ENCODE measurements at places on chromosomes 1 and 21.

- DNase-seq = no peak
Observed at GRCh38 chr1:173093691-173094445, 43.1 kb upstream of the TNFSF18 start.

DNA sequence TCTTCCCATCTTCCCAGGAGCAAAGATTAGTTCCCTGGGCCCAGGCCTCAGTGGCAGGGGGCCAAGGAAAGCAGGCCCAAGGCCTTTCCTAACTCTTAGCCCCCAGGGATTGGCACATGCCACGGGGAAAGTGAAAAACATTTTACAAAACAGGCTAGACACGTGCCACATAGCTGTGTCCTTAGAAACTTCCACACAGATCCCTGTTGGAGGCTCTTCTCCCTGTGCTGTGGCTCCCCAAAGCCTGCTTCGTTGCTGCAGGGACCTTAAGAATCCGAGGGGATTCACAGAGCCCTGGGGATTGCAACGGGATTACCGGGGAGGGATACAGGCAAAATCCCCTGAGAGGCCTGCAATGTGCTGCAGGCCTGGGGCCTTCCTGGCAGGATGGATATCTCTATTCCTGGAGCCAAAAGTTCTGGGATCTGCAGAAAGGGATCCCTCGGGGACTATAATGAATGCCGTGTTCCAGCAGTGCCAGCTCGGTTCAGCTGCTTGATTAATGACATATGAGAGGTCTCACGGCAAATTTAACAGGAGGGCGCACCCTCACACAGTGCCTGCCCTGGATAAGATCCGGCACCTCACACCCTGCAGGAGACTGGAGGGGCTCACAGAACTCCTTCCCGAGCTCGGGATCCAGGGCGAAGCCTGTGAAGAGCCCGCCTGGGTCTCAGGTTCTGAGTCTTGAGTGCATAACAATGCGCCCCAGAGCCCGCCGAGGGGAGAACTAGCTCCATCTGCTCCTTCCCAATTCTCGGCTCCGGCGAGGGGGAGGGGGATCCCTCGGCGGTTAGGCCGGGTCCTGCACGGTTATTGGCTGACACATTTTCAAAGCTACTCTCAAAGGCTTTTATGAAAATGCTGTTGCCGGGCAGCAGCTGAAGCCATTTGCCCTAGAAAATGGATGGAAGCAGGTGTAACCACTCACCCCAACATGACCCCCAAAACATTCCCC, 15.3 kb upstream of the RGS8 start:
- no peak for DNase-seq

DNA sequence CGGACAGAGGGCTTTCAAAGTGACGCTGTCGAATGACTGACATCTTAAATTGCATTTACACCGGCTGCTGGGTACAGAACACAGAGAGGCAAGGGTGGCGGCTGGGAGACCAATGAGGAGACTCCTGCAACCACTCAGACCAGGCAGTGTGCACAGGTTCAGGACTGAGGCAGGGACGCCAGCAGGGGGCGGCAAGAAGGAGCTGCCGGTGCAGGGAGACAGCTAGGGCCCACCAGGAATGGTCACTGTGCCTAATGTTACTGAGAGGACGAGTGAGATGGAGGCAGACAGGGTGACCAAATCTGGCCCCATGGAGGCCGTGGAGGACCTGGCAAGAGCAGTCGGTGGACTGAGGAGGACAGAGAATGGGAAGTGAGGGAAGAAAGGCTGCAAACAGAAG, 23.5 kb downstream of the GLIS1 start:
- DNase-seq = no peak

GRCh38 chr1:182607566-182607965, 3.4 kb upstream of the RGS16 start:
- no peak for DNase-seq

- peak; percentile 58 for DNase-seq
Observed at GRCh38 chr1:26336477-26337205, 17.3 kb downstream of the CRYBG2 start.

DNA sequence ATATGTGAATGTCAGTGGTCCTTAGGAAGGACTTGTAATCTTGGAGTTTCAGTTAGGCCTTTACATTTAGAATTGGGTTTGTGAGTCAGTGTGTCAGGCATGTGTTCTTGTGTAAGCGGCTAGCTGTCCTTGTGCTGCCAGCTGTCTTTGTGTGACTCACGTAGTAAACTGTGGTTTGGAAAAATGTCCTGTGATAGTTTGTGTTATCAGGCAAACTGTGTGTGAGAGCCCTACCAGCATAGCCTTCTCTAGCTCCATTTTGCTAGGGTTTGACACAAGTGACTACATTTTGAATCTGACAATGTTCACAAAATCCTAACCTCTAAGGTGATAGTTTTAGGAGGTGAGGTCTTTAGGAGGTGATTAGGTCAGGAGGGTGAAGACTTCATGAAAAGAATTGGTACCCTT, 6.9 kb upstream of the SLC35D1 start:
- no peak for DNase-seq

GRCh38 chr1:155342842-155343241, 22.1 kb downstream of the RUSC1 start:
- DNase-seq = no peak

- DNase-seq = no peak
Observed at GRCh38 chr1:210571356-210572284, 242.9 kb downstream of the HHAT start.

GRCh38 chr1:213523781-213524398, 463.9 kb upstream of the PROX1 start:
- DNase-seq = no peak

GRCh38 chr1:36133484-36133883, 8.5 kb upstream of the COL8A2 start:
- no peak for DNase-seq

DNA sequence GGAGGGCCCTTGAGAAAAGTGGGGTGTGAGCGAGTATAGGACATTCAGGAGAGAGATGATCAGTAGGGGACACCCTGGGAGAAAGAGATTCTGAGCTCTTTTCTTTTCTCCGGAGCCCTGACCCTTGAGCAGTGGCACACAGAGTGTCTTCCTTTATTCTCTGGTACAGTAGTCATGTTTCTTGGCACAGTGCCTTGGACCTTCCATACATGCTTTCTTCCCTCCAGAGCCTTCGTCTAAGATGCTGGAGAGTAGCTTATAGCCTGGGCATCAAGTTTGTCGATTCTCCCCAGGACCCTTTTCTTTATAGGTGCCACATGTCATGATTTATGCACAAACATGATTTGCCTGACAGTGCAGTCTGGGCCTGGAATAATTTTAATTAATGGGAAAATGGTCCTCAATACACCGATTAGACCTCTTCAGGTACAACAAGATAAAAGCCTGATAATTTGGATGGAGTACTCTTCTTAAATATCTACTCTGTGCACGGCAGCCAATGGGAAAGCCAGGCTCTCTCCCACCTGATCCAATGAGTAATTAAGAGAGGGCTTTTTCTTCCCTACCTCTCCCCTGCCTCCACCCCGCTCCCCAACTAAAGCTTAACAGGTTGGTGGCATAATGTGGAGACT, at the start of gene TBX19:
Gene TBX19 (plus strand): TSS at position 582 of the 632 bp plus-strand sequence. CDS start 214 bp downstream, outside the sequence.
- DNase-seq = no peak

GRCh38 chr1:12052008-12052573, 11.0 kb upstream of the TNFRSF8 start:
- no peak for DNase-seq

- no peak for DNase-seq
Observed at GRCh38 chr1:54806931-54807611, 5.9 kb upstream of the TTC22 start.

- DNase-seq = no peak
Observed at GRCh38 chr1:94595658-94596057, 54.1 kb upstream of the F3 start.

- no peak for DNase-seq
Observed at GRCh38 chr1:59223989-59224634, 72.8 kb upstream of the FGGY start.
